ENCODE measurements at places on chromosomes 4 and X.
A peak's percentile ranks its signal among the peaks of the same experiment; 100 is the strongest.

- no peak for DNase-seq
Measured at GRCh38 chr4:19375931-19376330, 875.8 kb upstream of the SLIT2 start.

GRCh38 chr4:33512397-33512796 is 2731.9 kb downstream of the ARAP2 start:
- DNase-seq: no peak

GRCh38 chr4:113733685-113734084 is 27.9 kb downstream of the CAMK2D start:
- no peak for DNase-seq

DNA sequence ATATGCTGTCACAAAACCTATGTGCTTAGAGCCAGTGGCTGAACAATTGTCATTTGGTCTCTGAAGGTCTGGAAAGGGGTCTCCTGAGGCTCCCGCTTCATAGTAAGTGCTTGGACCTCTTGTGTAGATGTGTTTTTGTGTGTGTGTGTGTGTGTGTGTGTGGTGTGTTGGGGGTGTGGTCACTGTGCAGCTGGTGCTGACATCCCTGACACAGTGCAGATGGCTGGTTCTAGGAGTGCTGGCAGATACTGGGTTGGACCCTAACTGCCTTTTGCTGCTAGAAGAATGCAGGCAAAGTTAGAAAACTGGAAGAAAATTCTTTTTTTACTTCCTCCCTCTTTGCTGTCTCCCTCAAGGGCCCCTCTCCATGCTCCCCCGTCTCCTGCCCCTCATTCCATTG is 1872.6 kb downstream of the ARAP2 start:
- DNase-seq: no peak

DNA sequence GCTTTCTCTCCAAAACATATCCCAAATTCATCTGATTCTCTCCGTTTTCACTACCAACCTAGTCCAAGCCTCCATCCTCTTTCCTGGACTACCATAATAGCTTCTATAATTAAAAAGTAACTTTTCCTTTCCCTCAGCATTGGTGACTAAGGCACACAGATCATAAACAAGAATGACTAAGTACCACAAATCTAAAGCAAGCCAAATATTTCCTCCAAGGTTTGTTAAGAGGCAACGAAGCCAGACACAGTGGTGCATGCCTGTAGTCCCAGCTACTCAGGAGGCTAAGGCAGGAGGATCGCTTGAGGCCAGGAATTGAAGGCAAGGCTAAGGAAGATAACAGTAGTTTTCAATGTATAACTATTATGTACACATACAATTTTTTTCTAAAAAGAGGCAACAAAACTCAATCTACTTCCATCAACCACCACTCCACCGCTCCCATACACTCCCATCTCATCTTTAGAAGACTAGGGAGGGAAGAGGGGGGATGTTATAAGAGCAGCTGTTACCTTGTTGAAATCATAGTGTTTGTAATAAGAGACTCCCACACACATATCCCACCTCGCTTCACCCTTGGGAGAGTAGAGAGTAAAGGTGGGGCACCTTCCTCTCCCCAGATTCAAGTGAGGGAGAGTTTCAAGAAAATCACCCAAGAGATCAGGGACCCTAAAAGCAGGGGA is 4.2 kb upstream of the JCHAIN start:
- no peak for DNase-seq

- no peak for DNase-seq
Measured at GRCh38 chr4:124862261-124862660, 149.7 kb upstream of the ANKRD50 start.

DNA sequence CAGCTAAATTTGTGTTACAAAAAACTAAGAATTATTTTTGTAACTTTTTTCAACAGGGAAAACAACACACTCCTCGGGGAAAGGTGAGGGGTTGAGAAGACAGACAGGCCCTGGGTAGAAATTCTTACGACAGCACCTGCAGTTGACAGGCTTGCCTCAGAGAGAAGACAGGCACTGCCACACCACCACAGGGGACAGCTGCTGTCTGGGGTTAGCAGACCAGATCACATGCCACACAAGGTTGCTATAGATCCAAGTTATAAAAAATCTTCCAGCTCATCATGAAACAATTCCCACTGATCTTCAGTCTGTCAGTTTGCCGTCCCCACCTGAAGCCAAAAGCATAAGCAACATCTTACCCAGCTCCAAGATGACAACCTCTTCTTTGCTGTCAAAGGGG is 143.2 kb upstream of the ZCCHC13 start:
- no peak for DNase-seq

DNA sequence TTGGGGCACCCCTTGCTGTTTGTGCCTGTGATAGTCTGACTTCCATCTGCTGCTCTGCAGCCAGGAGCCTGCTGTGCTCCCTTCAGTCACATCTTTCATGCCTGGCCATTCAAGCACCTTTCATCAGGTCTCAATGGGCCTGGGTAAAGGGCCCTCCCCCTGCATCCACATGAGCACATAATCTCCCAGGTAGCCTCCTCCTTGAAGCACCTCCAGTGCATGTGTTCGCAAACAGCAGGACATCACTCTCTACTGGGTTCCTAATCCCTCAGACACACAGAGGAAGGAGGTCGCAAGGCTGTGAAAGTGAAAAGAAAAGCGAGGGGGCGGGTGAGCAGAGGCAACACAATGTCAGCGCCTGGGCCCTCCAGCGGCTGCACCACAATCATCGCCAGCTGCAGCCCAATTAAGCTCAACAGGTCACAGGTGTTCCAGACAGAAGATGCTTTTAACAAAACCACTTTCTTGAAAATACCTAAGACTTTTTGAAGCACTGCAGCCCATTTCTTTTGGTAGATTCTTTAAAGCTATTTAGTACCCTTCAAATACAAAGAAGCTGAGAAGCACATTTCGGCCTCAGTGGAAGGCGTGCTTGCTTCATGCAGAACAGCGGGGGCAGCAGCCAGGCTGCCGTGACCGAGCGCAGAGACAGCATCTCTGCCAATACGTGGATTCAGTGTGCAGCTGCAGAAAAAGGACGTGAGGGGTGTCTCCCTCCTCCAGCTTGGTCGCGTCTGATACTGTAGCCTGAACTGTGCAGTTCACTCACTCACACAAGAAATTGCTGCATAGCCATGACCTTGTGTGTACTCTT is 92.2 kb upstream of the SPRY1 start:
- no peak for DNase-seq

GRCh38 chr4:113248320-113248719 is 198.9 kb downstream of the ANK2 start:
- no peak for DNase-seq

GRCh38 chr4:101262683-101263082 is 84.6 kb downstream of the PPP3CA start:
- DNase-seq: no peak

GRCh38 chrX:39802354-39802753 is 295.4 kb downstream of the BCOR start:
- no peak for DNase-seq

GRCh38 chr4:15738877-15739276 is 36.0 kb downstream of the BST1 start:
- DNase-seq: peak; percentile 17

GRCh38 chr4:174835536-174835935 is 6.5 kb upstream of the GLRA3 start:
- no peak for DNase-seq

- no peak for DNase-seq
Measured at GRCh38 chr4:125986307-125986706, 671.6 kb downstream of the FAT4 start.

GRCh38 chr4:168059251-168059650 is 33.1 kb upstream of the ANXA10 start:
- no peak for DNase-seq
